ENCODE measurements at places on chromosomes 6 and 20. TPM values are rescaled to one million over a fixed set of nuclear protein-coding genes. Genes with fewer than 3 reads are reported as not detected.
A peak's percentile ranks its signal among the peaks of the same experiment; 100 is the strongest.

DNA sequence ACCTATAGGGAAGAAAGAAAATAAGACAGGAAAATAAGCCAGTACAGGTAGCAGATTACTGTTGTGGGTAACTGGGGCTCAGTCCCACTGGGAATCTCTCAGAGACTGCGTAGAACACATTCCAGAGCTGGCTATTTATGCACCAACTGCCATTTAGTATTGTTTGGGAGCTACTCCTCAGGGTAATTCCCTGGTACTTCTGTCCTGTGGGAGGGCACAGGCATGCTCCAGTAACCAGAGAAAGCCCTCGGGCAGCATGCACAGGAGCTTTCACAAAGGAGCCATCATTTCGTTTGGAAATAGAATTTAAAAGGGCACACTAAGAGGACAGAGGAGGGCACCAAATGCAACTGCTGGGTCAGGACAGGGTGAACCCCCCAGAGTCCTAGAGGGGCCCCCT lies 148.0 kb upstream of the LRFN2 start:
- peak; percentile 10 for DNase-seq

Gene C4A
- total RNA-seq, result 1.6 TPM

GRCh38 chr6:111534231-111534751 lies 51.3 kb upstream of the REV3L start:
- peak; percentile 73 for DNase-seq

DNA sequence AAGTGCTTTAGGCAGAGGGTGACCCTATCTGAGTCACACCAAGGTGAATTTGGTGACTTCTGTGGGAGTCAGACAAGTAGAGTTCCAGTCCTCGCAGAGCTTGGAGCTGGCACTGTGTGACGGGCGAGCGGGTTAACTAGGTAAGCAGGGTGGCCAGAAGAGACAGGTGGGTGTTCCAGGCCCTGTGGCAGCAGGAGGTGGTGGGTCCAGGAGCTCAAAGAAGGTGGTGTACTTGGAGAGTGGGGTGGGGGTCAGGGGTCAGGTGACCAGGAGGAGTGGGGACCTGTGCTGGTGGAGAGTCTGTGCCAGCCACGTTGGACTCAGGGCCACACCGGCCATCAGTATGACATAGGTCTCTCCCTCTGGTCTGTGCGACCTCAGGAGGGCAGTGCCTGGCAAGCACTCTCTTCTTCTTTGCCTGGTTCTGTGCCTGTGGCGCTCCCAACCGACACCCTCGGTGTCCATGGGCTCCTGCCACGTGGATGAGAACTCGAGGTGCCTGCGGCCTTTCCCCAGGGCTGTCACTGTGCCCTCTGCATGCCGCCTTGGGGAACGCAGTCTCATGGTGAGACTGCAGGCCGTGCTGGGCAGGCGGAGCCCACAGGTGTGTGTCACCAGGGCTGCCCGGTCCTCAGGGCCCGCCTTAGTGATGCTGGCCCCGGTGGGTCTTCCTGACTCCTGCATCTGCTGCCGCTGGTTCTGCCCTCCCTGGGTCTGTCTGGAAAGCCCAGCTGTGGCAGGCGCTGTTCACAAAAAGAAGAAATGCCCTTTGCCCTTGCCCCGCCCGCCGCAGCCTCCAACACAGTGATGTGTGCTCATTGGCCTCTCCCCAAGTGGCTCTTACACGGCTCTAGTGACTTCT lies 1.6 kb downstream of the MRGBP start:
- no peak for DNase-seq

GRCh38 chr20:32674362-32674789 lies 635 bp upstream of the C20orf203 start:
- peak; percentile 73 for DNase-seq

DNA sequence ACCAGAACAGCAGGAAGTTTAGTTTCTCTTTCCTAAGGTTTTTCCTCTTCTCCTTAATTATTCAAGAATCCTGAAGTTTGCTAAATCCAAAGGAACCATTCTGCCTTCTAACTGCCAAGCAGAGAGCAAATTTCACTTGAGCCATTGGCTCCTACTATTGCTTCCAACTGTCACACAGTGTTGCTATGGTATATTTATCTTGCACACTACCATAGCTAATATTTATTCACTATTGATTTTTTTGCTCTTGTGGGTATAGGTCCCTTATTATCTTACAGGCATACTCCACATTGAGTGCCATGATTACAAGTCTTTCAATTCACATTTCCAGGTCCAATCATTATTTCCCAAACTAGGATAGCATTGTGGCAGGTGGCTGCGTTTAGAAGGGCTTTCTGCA lies 266.7 kb upstream of the FLRT3 start:
- DNase-seq, result no peak

DNA sequence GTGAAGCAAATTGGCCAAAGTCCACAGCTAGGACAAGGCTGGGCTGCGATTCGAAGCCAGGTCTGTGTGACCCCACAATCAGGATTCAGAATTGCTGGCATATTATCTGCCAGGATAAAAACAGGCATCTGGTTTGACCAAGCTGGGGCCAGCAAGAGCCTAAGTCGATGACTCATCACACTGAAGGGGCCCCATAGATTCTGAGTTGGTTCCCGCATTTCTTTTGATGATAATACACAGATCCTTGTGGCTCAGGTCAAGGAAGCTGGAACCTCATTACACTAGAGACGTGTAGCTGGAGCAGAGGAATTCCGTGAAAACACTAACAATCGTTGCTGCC lies 6.5 kb downstream of the KCNB1 start:
- DNase-seq, result no peak

Gene BPIFB2
- total RNA-seq, result not detected

Gene SIRPB2
- total RNA-seq, result not detected

- no peak for DNase-seq
Measured at GRCh38 chr6:128507337-128508310, 12.8 kb downstream of the PTPRK start.

Gene LY6G6F
- total RNA-seq, result not detected

Gene PTCRA
- 6.2 TPM for total RNA-seq

DNA sequence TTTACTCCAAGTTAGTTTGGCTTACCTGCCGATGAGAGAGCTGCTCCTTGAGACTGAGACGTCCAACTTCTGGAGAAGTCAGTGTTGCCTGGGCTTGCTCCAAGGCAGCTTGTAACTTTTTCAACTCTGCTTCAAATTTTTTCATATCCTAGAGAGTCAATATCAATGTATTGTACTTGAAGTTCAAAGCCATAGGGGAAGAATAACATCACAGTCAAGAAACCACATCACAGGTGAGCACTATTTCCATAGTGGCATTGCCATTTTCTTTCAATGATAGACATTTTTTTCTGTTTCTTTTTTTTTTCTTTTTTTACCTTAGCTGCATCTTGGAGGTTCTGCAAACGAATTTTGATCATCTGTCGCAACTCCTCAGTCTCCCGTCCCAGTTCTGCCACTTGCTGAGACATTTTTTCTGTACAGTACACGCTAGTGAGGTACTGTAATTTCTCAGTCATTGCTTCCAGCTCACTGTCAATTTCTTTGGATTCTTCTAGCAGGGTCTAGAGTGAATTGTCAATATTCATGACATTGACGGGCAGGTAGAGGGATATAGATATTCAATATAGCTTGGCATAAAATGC lies 326.7 kb downstream of the SYNE1 start:
- DNase-seq, result no peak

DNA sequence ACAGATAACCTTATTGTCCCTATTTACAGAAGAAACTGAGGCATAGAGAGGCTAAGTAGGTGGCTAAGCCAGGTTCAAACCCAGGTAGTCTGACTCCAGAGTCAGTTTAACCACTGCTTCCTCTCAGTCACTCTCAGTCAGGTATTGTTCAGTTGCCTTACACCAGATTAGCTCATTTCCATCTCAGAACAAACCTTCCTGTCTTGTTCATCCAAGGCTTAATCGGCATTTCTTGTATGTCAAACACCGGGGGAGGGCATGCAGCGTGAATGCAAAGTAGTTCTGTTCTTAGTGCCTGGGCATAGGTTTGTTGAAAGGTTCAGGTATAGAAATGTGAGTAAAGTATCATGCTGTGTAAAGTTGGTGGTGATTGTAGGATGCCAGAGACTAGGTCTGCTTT lies 51.7 kb downstream of the CTNNBL1 start:
- no peak for DNase-seq

Data from SK-MEL-5 (cell line).